ENCODE measurements at places on chromosomes 6 and 20.

GRCh38 chr20:37649017-37649416 lies 44.8 kb upstream of the CTNNBL1 start:
- no peak for DNase-seq

DNA sequence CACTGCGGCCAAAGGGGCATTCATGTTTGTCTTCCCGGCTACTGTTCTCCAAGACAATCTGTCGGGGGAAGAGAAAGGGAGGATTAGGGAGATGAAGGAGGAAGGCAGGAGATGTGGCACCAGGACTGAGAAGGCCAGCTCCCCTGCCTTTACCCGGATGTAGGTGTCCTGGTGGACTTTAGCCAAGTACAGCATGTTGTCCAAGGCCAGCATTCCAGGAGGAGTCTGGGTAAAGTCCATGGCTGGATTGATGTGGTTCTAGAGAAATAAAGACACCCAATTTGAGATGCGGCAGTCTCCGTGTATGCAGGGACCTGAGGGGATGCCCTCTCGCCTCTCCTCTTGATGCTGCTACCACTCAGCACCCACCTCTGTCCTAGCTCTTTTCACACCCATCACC lies 32.0 kb downstream of the ELMO2 start:
- DNase-seq = no peak

- no peak for DNase-seq
These were observed 302.9 kb upstream of the SYNCRIP start for GRCh38 chr6:85945459-85946185.

DNA sequence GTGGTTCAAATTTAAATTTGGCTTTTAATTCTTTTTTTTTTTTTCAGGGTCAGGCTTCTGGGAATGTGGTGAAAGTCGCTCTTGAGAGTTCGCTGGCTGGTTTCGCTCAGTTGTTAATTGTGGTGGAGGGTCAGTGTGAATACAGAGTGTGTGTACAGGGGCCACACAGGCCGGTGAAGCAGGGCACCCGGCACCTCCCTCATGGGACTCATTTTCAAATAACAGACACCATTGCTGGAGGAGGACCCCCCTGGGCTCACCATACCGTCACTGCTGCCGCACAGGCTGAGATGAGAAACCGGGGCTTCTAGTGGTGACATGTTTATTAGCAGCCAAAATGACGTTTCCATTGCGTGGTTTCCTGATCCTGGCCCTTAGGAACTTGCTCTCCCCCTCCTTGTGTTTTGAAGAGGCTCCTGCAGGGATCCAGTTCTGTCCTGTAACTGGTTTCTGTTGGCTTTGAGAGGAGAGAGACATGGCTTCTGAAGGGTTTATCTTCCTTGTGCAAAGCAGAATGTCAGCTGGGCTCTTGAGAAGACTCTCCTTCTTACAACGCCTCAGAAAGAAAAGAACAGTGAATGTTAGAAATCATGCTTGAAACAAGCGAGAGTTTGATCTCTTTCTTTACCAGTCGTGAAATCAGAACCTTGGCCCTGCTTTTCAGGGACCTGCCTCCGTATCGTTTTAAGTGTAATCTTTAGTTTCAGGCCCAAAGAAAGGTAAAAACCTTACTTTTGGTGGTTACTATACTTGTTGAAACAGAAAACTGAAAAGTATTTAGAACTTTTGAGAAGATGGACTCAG lies 37.8 kb downstream of the DUSP22 start:
- DNase-seq = no peak

DNA sequence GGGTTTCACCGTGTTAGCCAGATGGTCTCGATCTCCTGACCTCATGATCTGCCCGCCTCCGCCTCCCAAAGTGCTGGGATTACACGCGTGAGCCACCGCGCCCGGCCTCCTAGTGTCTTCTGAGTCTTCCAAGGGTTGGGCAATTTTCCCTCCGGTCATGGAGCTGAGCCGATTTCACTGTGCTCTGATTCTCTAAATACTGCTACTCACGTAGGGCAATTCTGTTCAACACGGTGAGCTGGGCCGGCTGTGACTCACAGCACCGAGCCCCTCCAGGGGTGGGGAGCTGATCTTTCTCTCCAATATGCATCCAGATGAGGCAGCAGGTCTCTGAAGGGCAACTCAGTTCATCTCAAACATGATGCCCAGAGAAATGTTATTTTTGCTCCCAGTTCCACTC lies 71.6 kb upstream of the CD93 start:
- no peak for DNase-seq

DNA sequence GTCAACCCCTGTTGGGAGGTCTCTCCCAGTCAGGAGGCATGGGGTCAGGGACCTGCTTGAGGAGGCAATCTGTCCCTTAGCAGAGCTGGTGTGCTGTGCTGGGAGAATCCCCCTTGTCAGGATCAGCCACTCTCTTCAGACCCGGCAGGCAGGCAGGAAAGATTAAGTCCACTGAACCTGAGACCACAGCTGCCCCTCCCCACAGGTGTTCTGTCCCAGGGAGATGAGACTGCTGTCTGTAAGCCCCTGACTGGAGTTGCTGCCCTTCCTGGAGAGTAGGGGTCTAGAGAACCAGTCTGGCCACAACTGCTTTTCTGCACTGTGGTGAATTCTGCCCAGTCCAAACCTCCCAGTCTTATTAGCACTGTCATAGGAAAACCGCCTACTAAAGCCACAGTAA lies 677.8 kb upstream of the POU3F2 start:
- no peak for DNase-seq

- DNase-seq = no peak
These were observed 49.4 kb upstream of the RREB1 start for GRCh38 chr6:7058250-7058923.

GRCh38 chr20:62021793-62022385 lies 43.8 kb downstream of the TAF4 start:
- DNase-seq = no peak

GRCh38 chr6:101935732-101936131 lies 542.2 kb downstream of the GRIK2 start:
- DNase-seq = no peak

- DNase-seq = no peak
These were observed 71.0 kb downstream of the SOX4 start for GRCh38 chr6:21664314-21665109.

Data from activated CD4-positive, alpha-beta T cell treated with anti-CD3 and anti-CD28 coated beads for 24 hours (primary cell).